ENCODE measurements at places on chromosomes 5 and 9.

DNA sequence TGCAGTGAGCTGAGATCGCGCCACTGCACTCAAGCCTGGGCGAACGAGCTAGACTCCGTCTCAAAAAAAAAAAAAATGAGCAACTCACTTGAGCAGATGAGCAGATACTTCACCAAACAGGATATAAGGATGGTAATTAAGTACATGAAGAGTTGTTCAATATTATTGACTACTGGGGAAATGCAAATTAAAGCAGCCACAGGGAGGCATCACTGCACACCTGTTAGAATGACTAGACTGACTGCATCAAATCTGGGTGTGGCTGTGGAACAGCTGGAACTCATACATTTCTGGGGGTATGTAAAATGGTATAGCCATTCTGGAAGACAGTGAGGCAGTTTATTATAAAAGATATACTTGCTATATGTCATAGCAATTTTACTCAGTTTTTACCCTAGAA, 93.0 kb downstream of the WNK2 start:
- DNase-seq = no peak

DNA sequence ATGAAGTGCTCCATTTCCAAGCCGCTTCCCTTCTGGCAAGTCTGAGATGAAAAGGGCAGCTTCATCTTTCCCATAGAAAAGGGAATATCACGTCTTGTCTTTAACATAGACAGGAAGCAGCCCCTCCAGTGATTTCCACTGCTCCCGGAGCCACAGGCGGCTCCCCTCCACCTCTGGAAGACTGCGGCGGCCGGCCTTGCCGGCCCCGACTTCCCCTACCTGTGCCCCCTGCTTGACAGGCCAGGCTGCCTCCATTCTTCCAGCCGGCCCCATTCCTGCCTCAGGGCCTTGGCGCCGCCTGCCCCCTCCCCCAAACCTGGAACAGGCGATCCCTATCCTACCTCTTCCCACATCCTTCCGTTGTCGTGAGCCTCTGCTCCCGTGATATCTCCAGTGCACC, 141.8 kb downstream of the ZNF354C start:
- DNase-seq = no peak

- peak; percentile 62 for DNase-seq
These were observed 202.2 kb upstream of the DMRTA1 start for GRCh38 chr9:22244139-22245011.

GRCh38 chr5:178386336-178386931, 153.8 kb upstream of the PHYKPL start:
- DNase-seq = no peak

- DNase-seq = peak; percentile 27
These were observed 530.3 kb downstream of the RASEF start for GRCh38 chr9:82532504-82533180.

DNA sequence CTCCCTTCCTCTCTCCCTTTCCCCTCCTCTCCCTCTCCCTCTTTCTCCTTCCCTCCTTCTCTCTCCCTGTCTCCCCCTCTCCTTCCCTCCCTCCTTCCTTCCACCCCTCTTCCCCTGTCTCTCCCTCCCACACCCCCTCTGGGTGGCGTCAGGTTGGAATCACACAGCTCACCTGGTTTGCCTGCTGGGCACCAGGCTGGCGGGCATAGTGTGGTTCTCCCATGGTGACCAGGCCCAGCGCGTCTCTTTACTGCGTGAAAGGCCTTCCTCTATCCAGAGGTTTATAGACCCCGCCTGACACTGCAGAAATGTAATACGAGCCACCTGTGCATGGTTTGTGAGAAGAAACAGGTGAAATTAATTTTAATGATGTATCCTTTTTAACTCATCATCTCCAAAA, 76.2 kb downstream of the MRPL36 start:
- DNase-seq = no peak

DNA sequence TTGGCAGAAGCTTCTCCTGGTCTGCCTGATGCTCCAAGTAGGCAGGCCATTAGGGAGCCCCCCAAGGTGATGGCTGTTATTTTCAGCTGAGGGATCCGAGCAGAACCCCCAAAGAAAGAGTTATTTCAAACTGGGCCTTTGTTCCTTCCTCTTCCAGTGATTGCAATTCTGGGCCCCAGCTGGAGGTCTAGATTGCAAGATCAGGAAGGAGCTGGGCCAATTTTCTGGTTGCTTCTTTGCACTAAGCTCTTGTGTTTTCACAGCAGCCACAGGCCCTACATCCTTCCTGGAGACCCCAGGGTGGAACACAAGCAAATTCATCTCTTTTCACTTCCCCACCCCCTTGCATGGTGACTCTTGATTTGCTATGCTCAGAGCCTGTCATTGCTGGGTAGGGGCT, 215.0 kb downstream of the SEMA6A start:
- DNase-seq = no peak

DNA sequence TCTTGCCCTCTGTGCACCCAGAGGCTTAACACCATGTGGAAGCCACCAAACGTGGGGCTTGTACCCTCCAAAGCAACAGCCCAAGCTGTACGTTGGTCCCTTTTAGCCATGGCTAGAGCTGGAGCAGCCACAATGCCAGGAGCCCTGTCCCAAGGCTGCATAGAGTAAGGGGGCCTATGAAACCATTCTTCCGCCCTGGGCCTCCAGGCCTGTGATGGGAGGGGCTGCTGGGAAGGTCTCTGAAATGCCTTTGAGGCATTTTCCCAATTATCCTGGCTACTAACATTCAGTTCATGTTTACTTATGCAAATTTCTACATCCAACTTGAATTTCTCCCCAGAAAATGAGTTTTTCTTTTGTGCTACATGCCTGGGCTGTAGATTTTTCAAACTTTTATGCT, 33.8 kb downstream of the CHSY3 start:
- DNase-seq = no peak

DNA sequence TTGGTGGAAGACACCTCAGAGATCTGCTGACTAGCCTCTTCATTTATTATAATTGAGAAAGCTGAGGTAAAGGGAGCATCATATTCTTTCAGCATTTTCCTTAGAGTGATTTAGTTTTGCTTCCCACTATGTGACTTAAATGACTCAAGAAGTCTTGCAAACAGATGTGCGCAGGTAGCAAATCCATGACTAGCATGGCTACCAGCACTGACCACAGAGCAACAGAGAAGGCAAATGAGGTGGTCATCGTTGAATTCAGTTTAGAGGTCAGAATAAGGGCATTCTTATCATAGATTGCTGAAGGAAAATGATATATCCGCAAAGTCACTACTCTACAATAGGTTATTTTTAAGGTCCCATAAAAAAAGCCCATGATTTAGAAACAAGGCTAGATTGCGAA, 162.2 kb downstream of the PIK3R1 start:
- DNase-seq = no peak

DNA sequence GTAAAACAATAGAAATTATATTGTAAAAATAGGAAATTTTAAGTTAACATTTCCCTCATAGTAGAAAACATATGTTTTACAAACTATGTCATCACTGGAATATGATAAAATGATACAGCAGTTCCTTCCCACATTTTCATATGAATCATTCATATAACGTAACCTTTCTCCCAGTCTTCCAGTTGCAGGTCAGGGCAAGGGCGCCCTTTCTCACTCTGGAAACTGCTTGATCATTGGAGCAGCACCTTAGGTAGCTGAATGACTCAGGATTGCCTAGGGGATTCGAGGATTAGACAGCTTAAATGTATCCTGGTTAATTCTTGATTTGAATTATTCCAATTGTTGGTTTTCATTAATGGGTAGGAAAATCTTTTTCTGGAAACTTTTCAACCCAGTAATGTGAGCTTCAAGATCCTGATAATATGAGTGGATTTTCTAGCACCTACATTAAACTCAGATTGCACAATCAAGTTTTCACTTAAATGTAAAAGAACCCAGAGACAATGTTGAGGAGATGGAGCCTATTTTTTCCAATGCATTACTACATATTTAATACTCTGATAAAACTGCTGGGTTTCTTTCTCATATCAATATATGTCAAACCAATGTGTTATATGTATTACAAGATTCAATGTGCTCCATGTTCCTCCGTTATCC, 32.6 kb upstream of the ANXA1 start:
- DNase-seq = peak; percentile 74

- no peak for DNase-seq
These were observed 1056.8 kb downstream of the MAT2B start for GRCh38 chr5:164561933-164562872.

DNA sequence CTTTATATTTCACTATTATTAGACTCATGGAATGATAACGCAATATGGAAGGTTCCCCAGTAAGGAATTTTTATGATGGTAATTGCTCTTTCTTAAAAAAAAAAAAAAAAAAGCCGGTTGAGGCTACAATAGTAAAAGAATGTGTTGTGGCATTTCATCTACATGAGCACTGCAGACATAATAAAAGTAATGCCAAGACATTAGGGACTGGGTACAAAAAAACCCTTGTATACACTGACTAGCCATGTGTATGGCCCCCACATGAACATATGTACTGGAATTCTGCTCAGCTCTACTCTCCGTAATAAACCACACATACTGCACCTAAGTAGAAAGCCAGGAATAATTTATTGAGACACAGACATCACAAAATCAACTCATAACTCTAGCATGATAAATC, 218.4 kb downstream of the ADAMTS6 start:
- peak; percentile 68 for DNase-seq

DNA sequence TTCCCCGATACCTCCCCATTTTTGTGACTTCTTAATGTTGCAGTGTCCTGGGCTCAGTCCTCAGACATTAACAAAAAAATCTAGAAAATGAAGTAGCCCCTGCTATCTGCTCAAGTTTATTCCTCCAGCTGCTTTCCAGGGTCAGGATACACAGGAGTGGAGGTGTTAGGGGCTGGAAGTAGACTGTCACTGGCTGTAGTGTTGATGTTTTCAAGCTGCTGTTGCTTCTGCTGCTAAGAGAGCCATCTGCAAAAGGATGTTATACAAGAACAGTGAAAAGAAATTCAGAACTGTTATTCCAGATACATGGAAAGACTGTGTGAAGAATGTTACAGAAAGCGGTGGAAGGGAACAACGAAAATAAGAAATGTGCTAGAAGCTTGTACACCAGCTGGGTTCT, 10.7 kb downstream of the CD14 start:
- DNase-seq = no peak

- no peak for DNase-seq
These were observed 187.7 kb downstream of the OLFM1 start for GRCh38 chr9:135275163-135275562.

GRCh38 chr5:9784231-9784630, 154.1 kb upstream of the TAS2R1 start:
- no peak for DNase-seq

DNA sequence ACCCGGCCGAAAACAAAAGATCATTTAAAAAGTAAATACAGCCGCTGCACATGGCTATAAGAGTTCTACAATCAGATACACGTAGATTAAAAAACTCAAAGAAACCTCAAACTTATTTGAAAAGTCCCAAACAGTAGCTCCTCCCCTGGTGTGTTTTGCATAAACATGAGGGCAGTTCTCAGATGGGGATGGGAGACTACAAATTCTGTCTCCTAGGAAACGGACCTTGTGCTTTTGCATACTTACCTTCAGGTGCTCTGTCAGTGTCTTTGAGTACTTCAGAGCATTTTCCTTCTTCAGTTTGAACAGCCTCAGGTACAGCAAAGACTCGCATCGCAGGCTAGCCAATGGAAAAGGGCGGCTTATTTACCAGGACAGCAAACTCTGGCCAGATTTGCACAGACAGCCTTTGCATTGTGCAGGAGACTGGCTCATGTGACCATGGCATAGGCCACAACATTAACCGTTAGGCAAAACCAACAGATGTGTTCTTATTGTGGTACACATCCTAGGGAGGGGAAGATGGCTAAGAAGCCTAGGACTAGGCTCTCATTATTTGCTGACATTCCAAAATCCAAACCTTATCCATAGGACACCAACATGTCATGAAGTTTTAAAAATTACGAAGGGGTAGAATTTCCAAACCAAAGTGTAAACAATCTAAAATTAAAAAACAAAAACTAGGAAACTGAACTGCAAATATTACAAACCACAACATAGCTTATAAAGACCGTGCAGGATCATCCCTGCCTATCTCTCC, 12.8 kb downstream of the LEAP2 start:
- no peak for DNase-seq

DNA sequence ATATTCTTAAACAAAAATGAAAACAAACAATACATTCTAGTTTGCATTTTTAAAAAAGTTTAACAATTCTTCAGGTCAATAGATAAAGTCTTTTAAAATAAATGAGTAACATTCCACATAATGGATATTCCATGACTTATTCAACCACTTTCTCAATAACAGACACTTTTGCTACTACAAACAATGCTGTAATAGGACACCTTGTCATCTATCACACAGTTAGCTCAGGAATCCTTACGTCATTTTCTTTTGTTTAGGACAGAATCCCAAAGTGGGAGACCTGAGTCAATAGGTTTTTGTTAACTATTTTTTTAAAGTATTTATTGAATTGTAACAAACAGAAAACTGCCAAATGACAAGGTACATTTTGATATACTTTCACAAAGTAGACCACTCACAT, 72.5 kb downstream of the CEP120 start:
- DNase-seq = no peak

DNA sequence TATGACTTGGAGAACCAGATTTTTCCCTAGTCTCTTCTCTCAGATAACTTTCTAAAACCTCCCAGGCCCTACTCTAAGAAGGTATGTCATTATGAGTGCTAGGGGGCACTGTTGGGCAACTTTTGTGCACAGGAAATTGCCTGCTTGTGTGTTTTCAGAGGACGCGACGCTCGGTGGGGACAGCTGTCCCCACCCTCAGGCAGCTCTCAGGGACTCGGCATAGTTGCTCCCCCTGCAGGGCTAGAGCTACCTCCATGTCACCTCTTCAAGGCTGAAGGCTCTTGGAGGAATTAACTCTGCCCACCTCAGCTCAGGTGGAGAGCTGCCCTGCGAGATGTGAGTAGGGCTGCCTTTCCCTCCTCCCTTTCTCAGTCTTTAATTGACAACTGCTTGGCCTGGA, 10.2 kb upstream of the TIFAB start:
- peak; percentile 65 for DNase-seq

GRCh38 chr5:174020928-174021304, 24.6 kb upstream of the NSG2 start:
- no peak for DNase-seq
